ENCODE measurements at places on chromosomes 5 and 9.
A peak's percentile ranks its signal among the peaks of the same experiment; 100 is the strongest.

- peaks cover 20% of the 10 kb centered on the region for H3K27me3 ChIP-seq
- H3K4me1 ChIP-seq: peaks cover 20% of the 10 kb centered on the region
- no peaks in the 10 kb centered on the region for H3K36me3 ChIP-seq
- H3K27ac ChIP-seq: peak overlapping the region; percentile 72
- no peak overlapping the region for H3K4me3 ChIP-seq
- DNase-seq: no peak
These were observed 116.5 kb downstream of the SLC1A3 start for GRCh38 chr5:36722900-36723299.

- peaks cover 8% of the 10 kb centered on the region for H3K36me3 ChIP-seq
- peaks cover 68% of the 10 kb centered on the region for H3K4me1 ChIP-seq
- DNase-seq: no peak
- no peaks in the 10 kb centered on the region for H3K27me3 ChIP-seq
- H3K4me3 ChIP-seq: peak overlapping the region; percentile 15
These were observed 7.8 kb upstream of the TNFAIP8 start for GRCh38 chr5:119347991-119348390.

DNA sequence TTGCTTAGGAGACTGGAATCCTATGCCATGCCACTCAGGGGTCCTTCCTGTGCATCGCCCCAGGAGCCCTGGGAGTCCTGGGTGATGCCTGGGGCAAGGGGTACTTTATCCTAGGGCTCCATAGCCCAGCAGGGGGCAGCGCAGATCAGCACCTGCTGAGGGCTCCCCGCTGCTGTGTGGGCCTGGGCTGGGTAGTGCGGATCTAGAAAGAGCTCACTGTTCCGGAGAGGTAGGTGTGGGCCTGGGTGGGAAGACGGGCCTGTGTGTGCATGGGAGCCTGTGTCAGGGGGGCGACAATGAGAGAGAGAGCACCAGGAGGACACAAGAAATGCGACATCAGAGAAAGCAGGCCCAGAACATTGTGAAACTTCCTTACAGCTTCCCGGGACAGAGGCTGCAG is 11.4 kb upstream of the DAB2IP start:
- H3K4me1 ChIP-seq: no peaks in the 10 kb centered on the region
- H3K27me3 ChIP-seq: peaks cover 36% of the 10 kb centered on the region
- no peak for DNase-seq
- H3K36me3 ChIP-seq: no peaks in the 10 kb centered on the region
- no peak overlapping the region for H3K4me3 ChIP-seq

GRCh38 chr5:14342306-14342705 is 199.2 kb downstream of the TRIO start:
- H3K27me3 ChIP-seq: peaks cover 12% of the 10 kb centered on the region
- no peak for DNase-seq
- no peaks in the 10 kb centered on the region for H3K36me3 ChIP-seq

DNA sequence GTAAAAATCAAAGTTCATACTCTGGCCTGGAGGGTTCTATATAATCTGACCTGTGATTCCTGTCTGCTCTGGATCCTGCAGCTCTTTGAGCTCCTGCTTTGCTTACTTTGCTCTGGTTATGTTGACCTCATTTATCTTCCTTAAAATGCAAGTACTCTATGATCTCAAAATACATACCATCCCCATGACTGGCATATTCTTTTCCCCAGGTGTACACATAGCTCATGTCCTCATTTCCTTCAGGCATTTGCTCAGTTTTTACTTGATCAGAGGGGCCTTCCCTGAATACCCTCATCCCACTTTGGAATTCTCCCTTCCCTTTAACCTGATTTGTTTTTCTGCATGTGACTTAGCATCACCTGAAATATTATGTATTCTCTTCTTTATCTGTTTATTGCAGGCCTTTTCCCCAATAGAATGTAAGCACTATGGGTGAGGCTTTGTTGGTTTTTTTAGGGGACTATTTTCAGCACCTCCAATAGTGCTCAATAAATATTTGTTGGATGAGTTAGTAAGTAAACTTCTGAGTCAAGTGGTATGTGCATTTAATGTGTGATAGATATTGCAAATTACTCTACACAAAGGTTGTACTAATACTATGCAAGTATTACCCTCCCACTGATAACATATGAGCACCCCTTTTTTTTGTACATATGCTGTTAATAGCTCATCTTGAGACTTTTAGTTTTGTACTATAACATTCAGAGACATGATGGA is 211.5 kb downstream of the NMUR2 start:
- no peaks in the 10 kb centered on the region for H3K4me1 ChIP-seq
- DNase-seq: no peak
- H3K27ac ChIP-seq: no peak overlapping the region
- no peak overlapping the region for H3K4me3 ChIP-seq
- no peaks in the 10 kb centered on the region for H3K36me3 ChIP-seq
- H3K27me3 ChIP-seq: peaks cover 9% of the 10 kb centered on the region

DNA sequence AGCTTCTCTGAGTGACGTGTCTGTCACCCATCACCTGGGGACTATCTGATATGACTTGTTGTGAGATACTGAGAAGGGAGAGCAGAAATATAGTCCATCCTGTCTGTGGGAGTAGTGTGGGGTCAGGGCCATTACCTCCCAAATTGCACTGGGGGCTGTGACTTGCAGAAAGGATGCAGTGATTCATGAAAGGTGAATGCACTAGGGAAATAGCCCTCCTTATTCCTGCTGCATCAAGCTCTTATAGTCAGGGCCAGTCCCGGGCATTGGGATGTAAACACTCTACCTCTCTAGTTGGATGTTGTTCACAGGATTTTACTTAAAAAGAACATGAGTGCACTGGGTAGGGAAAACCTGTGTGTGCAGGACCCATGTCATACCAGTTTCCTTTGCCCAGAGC is 124.8 kb downstream of the STK32A start:
- H3K27me3 ChIP-seq: peaks cover 6% of the 10 kb centered on the region
- H3K27ac ChIP-seq: no peak overlapping the region

GRCh38 chr5:10827571-10827970 is 66.5 kb upstream of the DAP start:
- H3K36me3 ChIP-seq: no peaks in the 10 kb centered on the region
- H3K27me3 ChIP-seq: peaks cover 33% of the 10 kb centered on the region
- no peak overlapping the region for H3K27ac ChIP-seq

Measured in effector memory CD8-positive, alpha-beta T cell (primary cell).